DMS79 (cell line): ENCODE measurements at places on chromosomes 7 and 10.
A peak's percentile ranks its signal among the peaks of the same experiment; 100 is the strongest.

GRCh38 chr7:98993024-98993897 lies 114.9 kb downstream of the TRRAP start:
- DNase-seq: no peak

GRCh38 chr10:114286921-114287320 lies 47.9 kb downstream of the VWA2 start:
- no peak for DNase-seq

DNA sequence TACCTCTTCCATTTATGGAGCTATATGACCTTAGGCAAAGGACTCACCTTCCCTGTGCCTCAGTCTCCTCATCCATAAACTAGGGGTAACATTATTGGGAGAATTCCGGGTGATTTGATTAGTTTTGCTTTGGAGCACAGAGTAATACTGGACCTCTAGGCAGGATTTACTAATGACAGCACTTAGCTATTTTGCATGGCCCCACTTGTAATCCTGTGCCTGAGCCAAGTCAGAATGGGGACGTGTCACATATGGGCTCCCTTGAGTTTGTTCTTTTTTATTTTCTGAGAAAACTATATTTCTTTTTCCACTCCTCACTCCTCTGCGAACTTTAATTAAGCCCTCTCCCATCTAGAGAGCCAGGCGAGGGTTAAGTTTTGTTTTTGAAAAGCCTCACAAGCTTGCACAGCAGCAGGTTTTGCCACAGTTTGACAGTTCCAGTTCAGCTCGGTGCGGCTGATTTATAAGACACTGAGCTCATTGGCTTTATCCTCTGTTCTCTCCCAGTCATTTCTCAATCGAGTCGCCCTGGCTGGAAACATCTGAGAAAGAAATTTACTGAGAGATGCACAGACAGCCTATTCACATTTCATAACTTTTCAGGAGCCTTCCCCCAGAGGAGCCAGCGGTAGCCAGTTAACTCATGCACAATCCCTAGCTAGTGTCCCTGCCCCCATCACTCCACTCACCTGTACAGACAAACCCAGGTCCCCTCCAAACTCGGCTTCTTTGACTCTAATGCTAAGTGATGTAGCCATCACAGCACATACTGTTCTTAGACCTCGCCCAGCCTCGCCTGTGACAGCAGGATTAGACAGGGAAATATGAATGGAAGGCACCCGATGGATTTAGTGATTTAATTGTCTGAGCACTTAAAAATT lies 441.9 kb upstream of the NPVF start:
- DNase-seq: no peak

DNA sequence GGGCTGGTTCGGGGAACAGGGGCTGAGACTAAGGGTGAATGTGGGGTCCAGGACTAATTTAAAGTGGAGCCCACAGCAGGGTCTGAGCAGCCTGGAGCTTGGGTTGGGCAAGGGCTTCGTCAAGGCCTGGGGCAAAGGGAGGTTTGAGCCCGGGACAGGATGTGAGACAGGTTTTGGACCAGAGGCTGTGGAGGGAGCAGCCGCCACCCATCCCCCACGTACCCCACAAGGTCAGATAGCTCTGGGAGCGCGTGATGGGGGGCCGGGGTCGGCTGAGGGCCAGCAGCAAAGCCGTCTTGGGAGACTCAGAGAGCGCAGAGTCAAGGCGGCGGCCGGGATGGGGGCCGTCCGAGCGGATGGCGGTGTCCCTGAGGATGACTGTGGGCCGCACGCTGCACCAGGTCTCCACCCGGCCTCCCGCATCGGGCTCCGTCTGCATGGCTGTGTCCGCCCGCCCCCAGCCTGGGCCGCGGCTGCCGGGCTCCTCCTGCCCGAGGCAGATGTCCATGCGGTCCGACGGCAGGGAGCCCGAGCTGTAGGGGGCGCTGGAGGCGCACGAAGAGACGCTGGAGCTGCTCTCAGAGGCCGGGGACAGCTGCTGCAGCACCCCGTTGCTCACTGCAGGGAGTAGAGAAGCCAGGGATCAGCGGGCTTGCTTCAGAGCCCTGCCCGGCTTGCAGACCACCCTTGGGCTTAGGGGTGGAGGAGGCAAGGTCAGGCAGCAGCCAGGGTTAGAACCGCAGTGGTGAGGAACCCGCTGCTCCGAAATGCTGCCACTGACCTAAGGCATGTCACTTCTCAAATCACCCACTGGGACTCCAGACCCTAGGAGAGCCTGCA lies 12.1 kb downstream of the PDZD7 start:
- peak; percentile 30 for DNase-seq

- DNase-seq: no peak
These were observed 557 bp downstream of the BAG3 start for GRCh38 chr10:119651514-119652360.

DNA sequence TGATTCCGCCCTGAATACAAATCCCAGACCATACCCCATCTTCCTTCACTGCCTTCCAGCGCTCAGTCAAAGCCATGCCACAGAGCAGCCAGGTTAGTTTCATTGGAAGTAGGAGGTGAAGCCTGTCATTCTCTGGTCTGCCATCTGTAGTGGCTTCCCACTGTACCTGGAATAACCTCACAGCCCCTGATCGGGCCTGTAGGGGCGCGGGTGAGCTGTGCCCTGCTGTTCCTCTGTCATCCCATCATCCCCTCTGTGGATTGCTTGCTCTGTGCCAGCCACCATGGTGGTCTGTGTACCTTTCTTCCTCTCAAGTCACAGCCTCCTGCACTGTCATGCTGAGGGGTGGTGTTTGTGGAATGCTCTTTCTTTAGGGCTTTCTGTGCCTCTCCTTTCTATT lies 155.1 kb downstream of the ZNF22 start:
- DNase-seq: no peak

GRCh38 chr7:39392151-39392550 lies 174.1 kb upstream of the YAE1 start:
- no peak for DNase-seq

- DNase-seq: no peak
These were observed 78.4 kb upstream of the AFAP1L2 start for GRCh38 chr10:114482480-114483304.

- no peak for DNase-seq
These were observed 112.3 kb downstream of the HPSE2 start for GRCh38 chr10:99123336-99123735.

DNA sequence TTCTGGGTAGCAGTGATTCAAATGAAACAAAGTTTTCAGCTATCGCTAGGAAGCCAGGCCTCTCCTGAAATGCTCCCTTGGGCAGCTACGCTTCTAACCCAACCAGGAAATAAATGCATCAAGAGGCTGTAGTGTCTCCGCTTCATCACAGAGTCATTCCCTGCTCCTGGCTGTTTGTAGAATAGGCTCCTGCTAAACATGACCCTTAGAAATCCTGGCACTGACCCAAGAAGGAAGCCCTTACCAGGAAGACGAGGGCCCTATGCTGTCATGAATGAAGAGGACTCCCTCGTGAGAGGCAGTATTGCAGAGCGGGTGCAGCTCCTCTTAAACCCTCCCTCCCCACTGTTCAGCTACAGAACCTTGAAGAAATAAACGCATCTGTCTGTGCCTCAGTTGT lies 48.3 kb downstream of the NOD1 start:
- peak; percentile 97 for DNase-seq

GRCh38 chr10:71549766-71550533 lies 153.2 kb downstream of the CDH23 start:
- DNase-seq: no peak

DNA sequence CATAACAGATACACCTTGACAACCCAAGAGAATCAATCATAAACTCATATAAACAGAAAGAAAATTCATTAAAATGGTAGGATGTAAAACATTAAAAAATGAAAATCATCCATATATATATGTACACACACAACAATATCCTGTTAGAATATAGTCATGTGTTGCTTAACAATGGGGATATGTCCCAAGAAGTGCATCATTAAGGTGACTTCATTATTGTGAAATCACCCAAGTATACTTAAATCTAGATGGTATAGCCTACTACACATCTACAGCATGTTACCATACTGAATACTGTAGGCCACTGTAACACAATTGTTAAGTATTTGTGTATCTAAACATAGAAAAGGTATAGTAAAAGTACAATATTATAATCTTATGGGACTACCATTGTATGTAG lies 115.8 kb upstream of the TMEM168 start:
- DNase-seq: no peak

GRCh38 chr7:30469303-30469702 lies 9.3 kb downstream of the NOD1 start:
- DNase-seq: no peak
